ENCODE measurements at places on chromosomes 5 and 9.

DNA sequence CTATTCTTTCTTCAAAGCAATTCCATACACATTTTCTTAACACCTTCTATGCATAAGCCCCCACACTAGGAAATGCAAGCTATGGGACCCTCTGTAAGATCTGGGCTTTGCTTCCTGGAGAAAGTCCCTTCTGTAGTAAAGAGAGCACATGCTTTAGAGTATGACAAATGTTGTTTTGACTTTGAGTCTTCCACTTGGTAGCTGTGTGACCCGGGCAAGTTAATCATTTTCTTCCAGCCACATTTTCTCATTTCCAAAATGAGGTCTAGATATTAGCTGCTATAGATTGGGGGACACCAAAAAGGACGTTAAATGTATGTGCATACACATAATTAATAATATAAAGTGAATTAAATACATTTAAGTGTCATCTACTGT lies 334.0 kb downstream of the NFIB start:
- DNase-seq = no peak

DNA sequence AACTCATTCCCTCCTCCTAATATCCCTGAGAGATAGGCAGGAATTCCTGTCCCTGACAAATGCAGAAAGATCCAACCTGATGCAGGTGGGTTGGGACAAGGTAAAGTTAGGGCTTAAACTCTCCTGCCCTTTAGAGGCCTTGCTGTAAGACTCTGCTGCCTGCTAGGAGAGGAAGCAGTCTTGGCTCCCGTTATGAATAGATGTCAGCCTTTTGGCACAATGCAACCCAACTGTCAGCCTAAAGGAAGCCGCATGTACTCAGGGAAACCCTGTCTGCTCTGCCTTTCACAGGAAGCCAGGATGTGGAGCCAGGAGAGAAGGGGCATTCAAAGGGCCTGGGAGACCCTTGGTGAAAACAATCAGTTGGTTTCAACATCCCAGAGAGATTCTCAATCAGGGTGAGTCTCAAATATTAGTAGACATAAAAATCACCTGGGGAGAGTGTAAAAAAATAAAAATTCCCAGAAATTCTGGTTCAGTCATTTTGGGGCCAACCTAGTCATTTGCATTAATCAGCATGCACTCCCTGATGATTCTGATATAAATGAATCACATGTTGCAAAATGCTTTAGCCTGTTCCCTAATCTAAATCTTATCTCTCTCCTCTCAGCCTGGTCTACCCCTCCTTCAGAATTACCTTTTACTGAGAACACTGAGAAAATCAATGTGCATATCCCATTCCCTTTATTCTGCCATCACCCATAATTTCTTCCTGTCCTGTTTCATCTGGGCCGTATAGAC lies 136.2 kb upstream of the TRIM32 start:
- no peak for DNase-seq

DNA sequence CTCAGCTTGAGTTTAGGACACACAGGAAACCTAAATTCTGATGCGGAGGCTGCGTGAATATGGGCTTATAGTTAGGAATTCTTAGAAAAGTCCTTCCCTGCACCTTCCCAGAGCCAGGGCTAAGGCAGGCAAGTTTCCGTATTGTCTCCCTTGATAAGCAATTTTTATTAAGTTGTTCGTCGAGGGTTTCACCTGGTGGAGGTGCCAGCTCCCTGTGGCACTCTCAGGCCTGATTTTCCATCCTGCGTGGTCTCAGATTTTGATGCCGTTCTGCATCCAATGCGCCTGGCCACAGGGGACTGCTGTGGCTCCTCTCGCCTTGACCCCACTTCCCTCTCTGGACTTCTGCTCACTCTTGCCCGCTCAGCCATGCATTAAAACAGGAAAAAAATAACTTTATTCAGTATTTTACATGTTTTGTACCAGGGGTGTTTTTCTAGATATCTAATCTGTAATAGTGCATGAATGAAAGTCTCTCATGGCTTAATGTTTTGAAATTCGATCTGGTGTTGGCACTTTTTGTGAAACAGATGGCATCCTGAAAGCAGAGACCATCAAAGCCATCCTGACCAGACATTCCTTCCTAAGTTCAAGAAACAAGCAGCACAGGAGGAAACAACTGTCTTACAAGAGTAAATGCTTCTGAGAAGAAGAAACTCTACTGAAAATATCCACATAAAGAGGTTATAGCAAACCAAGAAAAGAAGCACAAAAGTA lies 50.7 kb downstream of the TRIP13 start:
- no peak for DNase-seq

GRCh38 chr9:87678650-87679355 lies 47.1 kb upstream of the CTSL start:
- DNase-seq = peak; percentile 57

GRCh38 chr5:119347991-119348390 lies 7.8 kb upstream of the TNFAIP8 start:
- no peak for DNase-seq

DNA sequence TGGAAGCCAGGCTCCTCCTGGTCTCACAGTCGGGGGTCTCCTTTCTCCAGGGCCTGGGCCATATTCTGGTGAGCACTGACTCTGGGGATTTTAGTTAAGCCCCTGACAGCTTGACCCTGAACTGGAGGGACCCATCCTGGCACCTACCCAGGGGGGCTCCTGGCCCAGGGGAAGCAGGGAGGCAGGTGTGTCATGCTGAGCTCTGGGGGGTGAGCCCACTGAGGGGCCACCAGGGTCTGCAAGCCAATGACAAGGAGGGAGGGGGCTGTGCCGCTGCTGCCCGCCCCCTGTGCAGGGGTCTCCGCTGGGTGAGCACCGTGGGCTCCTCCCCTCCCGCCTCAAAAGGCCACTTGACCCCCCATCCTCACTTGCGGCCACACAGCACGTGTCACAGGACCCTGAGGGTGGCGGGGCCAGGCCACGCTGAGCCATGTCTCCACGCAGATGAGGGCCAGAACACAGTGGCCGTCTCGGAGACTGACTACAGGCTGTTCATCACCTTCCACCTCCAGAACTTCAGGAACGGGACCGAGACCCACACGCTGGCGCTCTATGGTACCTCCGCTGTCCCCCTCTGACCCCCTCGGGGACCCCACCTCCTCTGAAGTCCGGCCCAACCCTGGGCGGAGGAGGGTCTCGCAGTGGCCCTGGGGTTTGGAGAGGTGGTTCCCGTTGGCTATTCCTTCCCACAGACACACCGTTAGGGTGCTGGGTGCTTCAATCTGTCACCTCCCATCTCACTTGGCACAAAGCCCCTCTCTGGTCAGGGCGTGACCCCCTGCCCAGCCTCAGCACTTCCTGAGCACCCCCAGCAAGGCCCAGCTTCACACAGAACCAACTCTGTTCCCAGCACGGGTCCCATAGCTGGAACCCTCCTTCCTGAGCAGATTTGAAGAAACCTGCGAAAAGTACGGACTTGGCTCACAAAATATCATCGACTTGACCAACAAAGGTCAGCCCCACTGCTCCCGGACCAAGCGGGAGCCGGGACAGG lies 2.0 kb downstream of the LCN9 start:
- DNase-seq = no peak

Measured in right renal cortex interstitium (tissue), 3 donors.